ENCODE measurements at places on chromosomes 13 and 19. TPM values are rescaled to one million over a fixed set of nuclear protein-coding genes. Genes with fewer than 3 reads are reported as not detected.

TRIP10 gene
- total RNA-seq = 57.2 TPM

TMEM221 gene
- total RNA-seq = 2.2 TPM

CGB1 gene
- total RNA-seq = not detected

TEX30 gene
- 38.9 TPM for total RNA-seq

ZNF66 gene
- 29.5 TPM for total RNA-seq

- DNase-seq = peak; percentile 94
Observed at GRCh38 chr19:6739390-6739882, at the start of gene TRIP10. Gene TRIP10 (plus strand): TSS chr19:6739680. CDS start chr19:6739762, 82 bp downstream.

GRCh38 chr19:33459222-33460090, 62.1 kb downstream of the PEPD start:
- DNase-seq = no peak

DNA sequence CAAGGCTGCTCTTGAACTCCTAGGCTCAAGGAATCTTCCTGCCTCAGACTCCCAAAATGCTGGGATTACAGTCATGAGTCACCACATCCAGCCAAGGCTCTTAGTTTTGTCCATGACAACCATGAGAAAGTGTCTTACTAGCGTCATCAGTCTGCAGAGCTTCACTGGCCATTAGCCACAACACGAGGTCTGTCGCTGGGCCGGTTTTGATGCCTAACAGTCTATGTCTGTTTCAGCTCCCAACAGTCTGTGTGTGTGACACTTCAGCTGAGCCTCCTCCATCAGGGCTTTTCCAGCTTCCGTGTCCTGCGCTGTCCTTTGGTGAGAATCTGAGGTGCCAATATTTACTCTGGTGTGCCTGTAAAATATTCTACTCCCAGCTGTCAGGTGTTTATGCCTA, 47.6 kb downstream of the CEP89 start:
- no peak for DNase-seq

GRCh38 chr13:101880581-101880980, 428.1 kb downstream of the ITGBL1 start:
- no peak for DNase-seq

DNA sequence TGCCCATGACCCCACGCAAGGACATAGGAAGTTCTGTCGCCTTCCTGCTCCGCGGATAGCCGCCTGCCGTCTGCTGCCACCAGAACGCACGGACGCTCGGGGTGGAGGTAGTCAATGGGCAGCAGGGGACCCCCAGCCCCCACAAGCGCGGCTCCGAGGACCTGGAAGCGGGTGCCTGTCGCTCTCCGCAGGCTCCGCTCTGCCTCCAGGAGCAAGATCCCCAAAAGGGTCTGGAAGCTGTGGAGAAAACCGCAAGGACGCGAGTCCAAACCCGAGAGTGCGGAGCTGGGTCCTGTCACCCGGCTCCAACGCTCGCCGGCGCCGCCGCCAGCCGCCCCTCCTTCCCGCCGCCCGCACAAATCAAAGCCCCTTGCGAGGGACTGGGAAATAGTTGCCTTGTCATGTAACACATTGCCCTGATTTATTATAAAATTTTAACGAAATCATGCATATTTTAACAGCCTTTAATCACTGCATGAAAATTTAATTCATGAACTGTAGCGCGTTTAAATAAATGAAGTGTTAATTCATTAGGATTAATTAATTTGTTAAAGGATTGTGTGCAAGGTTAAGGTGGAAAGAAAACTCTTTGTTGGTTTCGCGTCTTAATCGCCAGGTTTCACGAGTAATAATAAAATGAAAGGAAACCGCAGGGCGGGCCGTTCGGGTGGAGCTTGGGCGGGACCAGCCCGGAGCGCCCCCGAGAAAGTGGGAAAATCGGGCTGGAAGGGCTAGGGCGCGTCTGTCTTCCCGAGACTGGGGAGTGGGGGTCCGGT, 5.5 kb upstream of the POU4F1 start:
- DNase-seq = peak; percentile 58

- DNase-seq = no peak
Observed at GRCh38 chr13:33483471-33483870, 197.9 kb upstream of the STARD13 start.

DNA sequence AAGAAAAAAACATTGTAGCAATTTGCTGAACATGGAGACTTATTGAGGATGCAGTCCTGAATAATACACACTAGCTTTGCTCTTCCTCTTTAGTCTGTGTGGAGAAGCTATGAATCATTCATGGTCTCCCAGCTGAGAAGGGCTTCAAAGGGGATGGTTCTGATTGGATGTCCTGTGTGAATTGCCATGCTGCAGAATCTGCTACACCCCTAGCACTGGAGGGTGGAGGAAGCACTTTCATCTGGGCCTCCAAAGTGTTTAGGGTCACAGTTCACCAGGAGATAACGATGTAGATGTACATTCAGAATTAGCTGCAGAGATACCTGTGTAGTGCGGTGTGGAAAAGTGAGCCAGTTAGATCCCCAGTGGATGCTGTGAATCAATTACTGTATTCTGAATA, 321.1 kb upstream of the EDNRB start:
- DNase-seq = peak; percentile 27

GRCh38 chr19:57682226-57682766, 519 bp downstream of the ZNF551 start:
- DNase-seq = no peak

GRCh38 chr19:29860492-29860891, 48.7 kb downstream of the CCNE1 start:
- DNase-seq = peak; percentile 35

All from neural progenitor cell (in vitro differentiated cells).